ENCODE measurements at places on chromosomes 6 and 20. TPM values are rescaled to one million over a fixed set of nuclear protein-coding genes. Genes with fewer than 3 reads are reported as not detected.

- no peak for DNase-seq
Measured at GRCh38 chr6:28794175-28795002, 129.4 kb downstream of the TRIM27 start.

GRCh38 chr20:31675828-31676608 is 38.3 kb downstream of the COX4I2 start:
- DNase-seq = peak; percentile 93

DNA sequence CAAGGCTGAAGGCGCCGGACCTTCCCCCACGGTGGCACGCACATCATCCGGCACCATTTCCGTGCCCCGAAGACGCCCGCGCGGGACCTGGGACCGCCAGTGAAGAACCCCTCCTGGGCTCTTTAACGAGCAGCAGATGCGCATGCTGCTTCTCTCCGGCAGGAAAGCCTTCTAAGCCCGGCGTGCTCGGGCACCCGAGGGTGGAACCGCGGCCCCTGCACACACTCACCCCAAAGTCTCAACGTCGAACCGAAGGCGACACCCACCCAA is 240 bp downstream of the FOXQ1 start:
- DNase-seq = no peak

GRCh38 chr6:68732423-68732822 is 97.3 kb downstream of the ADGRB3 start:
- no peak for DNase-seq

GRCh38 chr6:25244865-25245264 is 34.3 kb upstream of the CARMIL1 start:
- DNase-seq = no peak

DNA sequence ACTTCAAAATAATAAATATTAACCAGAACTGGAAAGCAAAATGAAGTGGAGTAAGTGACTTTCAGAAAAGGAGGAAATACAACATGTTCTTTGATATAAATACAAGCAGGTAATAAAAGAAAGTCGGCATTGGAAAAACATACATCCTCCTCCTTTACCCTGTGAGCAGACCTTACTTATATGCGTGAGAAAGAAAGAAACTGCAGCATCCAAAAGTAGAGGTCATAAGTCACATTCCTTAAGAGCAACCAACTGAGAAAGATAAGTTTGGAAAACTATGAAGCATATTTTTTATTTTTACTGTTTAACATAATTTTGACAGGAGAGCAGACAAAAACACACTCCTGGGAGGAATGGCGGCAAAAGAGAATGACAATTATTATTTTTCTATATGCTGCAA is 155.5 kb downstream of the HACE1 start:
- DNase-seq = no peak

DNA sequence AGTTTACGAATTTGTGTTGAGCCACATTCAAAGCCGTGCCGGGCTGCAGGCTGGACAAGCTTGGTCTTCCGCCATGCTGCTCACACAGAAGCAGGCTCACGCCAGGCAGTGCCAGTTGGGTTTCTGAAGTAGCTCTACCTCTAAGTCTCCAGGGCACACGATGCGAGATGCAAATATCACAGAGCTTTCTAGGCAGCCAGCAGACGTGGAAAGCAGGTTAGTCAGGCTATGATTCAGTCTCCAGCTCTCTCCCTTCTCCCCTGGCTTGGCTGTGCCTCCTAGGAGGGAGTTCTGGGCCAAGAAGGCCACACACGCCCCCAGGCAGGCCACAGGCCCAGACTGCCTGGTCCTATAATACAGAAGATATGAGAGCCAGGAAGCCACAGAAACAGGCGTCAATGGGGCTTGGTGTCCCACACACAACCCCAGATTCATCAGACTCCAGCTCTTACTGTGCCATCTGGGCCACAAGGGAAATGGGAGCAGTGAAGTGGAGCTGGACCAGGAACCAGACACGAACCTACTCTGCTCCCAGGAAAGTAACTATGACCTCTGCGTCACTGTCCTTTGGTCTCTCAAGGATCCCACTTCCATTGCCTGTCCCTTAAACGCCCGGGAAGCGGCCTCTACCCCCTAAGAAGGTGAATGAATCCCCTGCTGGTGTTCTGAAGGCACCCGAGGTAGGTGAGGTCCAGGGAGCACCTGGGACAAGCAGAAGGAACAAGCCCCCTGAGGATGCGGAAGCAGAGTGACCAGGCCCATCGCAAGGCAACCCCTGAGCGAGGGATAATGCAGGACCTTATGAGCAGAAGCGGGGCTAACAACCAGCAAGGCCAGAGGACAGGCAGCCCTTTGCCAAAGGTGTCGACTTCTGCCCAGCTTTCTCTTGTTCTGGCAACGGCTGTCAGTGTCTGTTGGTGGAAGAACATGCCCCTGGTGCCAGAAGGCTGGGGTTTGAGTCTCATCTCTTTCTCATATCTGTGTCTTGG is 61.2 kb downstream of the GFOD1 start:
- no peak for DNase-seq

Gene PLCB4
- 11.0 TPM for total RNA-seq

GRCh38 chr6:5998711-5999687 is 7.7 kb downstream of the NRN1 start:
- peak; percentile 24 for DNase-seq

DNA sequence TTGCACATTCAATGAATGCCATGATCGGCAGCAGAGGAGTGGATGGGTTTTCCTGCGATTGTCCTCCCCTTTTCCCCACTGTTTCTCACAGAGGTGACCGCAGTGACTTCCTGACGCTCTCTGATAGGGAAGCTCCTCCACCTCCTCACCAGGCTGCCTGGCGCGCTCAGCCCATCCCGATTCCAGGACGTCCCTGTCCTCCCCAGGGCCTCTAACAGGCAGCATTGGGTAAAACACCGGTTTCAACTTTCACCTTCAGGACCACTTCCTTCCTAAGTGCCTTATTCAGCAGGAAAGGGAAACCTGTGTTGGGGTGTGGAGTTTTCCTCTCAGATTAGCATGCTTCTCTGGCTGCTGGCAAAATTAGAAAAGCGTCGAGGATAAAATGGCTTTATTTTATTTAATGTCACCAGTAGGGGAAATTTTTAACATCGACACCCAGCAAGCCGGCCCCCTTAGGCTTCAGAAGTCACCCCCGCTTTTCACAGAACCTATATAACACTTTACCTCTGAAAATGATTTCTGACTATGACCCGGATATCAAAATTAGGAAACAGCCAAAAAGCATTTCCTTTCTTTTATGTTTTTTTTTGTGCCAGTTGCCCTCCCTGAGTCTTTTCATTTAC is 570.4 kb upstream of the GJE1 start:
- no peak for DNase-seq

GRCh38 chr20:58552366-58552934 is 37.3 kb upstream of the APCDD1L start:
- no peak for DNase-seq

- no peak for DNase-seq
Measured at GRCh38 chr6:13364842-13365241, 36.5 kb upstream of the TBC1D7 start.

DNA sequence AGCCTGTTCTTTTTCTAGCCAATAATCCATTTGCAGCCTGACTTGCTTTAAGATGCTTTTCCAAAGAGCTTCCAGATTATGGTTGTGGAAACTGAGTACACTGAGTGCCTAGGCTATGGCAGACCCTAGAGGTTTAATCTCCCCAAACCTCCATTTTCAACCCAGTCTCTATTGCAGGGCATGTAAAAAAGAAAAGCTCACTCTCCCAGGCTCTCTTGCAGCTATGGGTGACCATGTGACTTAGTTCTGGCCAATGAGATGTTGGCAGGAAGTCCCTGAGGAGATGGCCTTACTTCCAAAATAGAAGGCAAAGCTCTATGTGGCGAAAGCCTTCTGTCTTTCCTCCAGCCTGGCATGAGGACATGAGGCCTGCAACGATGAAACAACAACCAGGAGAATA is 3.8 kb downstream of the PDRG1 start:
- no peak for DNase-seq

GRCh38 chr6:118468682-118469465 is 79.2 kb upstream of the PLN start:
- DNase-seq = no peak

Gene SLC32A1
- total RNA-seq = 0.54 TPM

Gene TUBB2B
- 0.54 TPM for total RNA-seq

- peak; percentile 7 for DNase-seq
Measured at GRCh38 chr6:157538168-157538567, 157.2 kb downstream of the ZDHHC14 start.

DNA sequence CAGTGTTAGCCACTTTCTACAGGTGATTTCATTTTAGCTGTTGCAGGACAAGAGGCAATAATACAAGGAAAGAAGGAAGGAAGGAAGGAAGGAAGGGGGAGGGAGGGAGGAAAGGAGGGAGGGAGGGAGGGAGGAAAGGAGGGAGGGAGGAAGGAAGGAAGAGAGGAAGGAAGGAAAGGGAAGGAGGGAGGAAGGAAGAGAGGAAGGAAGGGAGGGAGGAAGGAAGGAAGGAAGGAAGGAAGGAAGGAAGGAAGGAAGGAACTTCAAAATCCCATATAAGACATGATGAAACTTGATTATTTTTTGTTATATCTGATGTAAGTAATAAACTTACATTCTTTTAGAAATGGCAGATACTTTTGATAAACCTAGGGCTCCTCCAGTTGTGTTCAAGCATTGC is 83.6 kb downstream of the TFAP2B start:
- DNase-seq = no peak

Gene WFDC5
- not detected for total RNA-seq

GRCh38 chr6:125843593-125843992 is 52.8 kb downstream of the NCOA7 start:
- DNase-seq = peak; percentile 73

Gene IL17F
- total RNA-seq = not detected

DNA sequence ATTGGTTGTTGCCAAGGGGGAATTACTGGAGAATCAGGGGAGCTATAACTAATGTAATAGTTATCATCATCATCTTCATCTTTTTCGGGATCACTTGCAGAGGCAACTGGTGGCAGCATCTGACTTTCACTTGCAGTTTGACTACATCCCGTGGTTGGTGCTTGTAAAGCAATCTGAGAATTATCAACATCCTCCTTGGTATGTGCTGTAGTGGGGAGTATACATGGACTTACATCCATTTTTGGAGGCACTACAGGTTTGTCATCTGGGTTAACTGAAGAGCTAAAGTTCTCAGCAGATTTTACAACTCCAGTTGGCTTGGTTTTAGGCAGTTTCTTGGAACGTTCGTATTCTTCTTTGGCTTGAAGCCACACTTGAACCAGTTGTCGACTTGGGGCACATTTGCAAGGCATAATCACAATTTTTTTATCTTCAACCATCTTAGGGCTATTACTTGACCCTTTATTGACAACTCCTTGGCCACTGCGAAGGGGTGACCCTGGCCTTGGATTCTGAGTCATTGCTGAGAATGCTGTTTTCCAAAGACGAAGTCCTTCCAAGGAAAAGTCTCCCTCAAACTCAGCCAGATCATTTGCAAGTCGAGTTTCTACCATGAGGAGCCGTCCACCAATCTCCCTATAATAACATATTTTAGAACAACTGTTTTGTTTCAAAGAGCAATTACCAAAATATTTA is 115.5 kb downstream of the REV3L start:
- DNase-seq = no peak

- DNase-seq = no peak
Measured at GRCh38 chr6:156167016-156167624, 610.1 kb upstream of the ARID1B start.

GRCh38 chr6:167291623-167292300 is 647 bp downstream of the UNC93A start:
- DNase-seq = no peak

Gene MAFB
- total RNA-seq = 0.27 TPM

Gene GSTA2
- not detected for total RNA-seq

Gene HRH3
- total RNA-seq = not detected

DNA sequence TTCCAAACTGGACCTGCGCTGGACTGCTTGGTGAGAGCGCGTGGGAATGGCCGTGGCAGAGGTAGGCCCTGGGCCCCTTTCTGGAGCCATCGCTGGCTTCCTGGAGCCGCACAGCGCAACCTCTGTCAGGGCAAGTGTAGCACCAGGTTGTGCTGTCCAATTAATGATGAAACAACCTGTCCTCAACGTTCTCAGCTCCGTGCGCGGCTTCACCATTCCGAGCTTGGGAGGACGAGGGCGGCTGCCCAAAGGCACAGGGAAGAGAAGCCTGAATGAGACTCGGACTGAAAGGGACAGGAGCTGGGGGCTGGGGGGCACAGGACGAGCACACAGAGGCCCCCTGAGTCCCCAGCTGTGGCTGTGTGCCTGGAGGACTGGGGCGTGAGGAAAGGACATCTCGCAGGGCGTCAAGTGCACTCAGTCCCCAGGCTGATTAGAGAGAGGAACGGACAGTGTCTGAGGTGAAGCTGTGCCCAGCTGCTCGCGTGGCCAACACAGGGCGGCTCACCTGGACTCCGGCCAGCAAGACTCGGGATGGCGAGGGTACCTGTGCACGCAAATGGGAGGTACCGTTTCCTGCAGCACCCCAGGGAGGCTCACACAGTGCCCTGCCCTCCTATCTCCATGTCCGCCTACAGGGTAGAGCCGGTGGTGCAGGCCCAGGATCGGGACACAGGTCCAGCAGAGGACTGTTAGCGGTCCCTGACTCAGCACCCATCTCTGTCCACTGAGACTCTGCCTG is 403.3 kb downstream of the TAF4 start:
- DNase-seq = no peak
